ENCODE measurements at places on chromosomes 2 and 18. TPM values are rescaled to one million over a fixed set of nuclear protein-coding genes. Genes with fewer than 3 reads are reported as not detected.

Gene PDE1A
- total RNA-seq: 0.16 TPM

Gene MGAT5
- 37.2 TPM for total RNA-seq

Gene UBR3
- 20.1 TPM for total RNA-seq

Gene EVA1A
- total RNA-seq: 74.0 TPM

Gene STPG4
- 0.31 TPM for total RNA-seq

Gene SCYGR4
- not detected for total RNA-seq

Gene B3GNT7
- total RNA-seq: under 0.01 TPM

Gene RAD51AP2
- total RNA-seq: not detected

Gene TMEM247
- not detected for total RNA-seq

Gene DSC1
- total RNA-seq: not detected

Gene POLE4
- total RNA-seq: 22.0 TPM

Gene KCNG2
- total RNA-seq: not detected

Gene IL1R2
- not detected for total RNA-seq

Gene AFF3
- total RNA-seq: 0.19 TPM

Gene BBS5
- total RNA-seq: 1.6 TPM
